Uterus (tissue), 4 donors: ENCODE measurements at places on chromosomes 7 and 10. TPM values are rescaled to one million over a fixed set of nuclear protein-coding genes. Genes with fewer than 3 reads are reported as not detected.
A peak's percentile ranks its signal among the peaks of the same experiment; 100 is the strongest.

The ASZ1 gene
- total RNA-seq: not detected

DNA sequence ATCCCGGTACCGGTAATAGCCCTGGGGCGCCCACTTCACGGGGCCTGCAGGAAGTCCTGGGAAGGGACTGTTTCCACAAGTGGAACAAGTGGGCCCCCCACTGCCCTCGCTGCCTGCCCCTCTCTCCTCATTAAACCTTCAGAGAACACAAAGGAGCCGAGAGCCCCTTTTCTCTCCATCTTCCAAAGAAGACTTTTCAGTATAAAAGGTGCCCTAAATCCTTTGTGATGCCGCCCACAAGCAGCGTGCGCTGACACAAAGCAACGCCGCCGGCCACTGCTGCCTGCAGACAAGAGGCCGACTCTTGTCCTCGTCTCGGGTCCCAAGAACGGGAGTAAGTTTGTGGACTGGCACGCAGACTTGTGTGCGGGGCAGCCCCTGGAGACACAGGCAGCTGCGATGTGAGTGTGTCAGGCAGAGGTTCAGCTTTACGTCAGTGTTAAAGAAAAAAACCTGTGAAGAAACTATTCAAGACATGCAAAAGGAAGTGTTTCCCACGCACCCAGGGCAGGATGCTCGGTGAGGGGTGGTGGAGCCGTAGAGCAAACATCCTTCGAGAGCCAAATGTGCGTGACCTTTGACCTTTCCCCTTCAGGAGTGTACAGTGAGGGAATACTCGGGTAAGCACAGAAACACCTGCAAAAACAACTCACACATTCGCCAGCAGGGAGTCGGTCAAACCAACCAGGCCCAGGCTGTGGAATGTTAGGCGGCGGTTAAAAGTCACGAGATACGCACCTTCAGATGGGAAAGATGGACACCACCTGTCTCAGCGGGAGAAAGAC lies 118.2 kb downstream of the VIPR2 start:
- DNase-seq: peak; percentile 18

GRCh38 chr7:80552031-80552694 lies 40.3 kb upstream of the GNAT3 start:
- no peak for DNase-seq

DNA sequence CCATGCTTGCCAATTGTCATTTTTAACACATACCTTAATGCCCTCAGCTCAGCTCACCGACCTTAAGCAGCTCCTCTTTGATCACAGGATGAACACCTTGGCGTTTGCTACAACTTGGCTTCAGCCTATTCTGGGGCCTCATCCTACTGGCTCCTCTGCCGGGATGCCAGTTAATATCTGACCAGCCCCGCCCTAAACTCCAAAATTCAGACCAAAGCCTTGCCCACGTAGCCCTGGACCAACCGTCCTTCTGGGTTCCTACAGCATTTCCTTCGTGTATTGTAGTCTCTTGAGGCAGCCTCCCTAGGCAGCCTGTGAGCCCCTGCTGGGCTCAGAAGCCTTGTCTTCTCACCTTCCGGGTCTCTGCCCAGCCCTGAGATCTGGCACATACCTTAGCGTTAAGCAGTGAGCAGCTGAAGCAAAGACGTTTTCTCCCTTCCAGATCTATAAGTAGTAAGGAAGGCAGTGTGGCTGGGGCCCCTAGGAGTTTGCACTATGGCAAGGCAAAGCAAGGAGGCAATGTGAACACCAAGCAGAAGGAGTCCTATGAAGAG lies 836 bp downstream of the ENO4 start:
- DNase-seq: no peak

The SFMBT2 gene
- total RNA-seq: 16.0 TPM

- DNase-seq: peak; percentile 40
Observed at GRCh38 chr10:29619241-29619669, 15.5 kb downstream of the SVIL start.

DNA sequence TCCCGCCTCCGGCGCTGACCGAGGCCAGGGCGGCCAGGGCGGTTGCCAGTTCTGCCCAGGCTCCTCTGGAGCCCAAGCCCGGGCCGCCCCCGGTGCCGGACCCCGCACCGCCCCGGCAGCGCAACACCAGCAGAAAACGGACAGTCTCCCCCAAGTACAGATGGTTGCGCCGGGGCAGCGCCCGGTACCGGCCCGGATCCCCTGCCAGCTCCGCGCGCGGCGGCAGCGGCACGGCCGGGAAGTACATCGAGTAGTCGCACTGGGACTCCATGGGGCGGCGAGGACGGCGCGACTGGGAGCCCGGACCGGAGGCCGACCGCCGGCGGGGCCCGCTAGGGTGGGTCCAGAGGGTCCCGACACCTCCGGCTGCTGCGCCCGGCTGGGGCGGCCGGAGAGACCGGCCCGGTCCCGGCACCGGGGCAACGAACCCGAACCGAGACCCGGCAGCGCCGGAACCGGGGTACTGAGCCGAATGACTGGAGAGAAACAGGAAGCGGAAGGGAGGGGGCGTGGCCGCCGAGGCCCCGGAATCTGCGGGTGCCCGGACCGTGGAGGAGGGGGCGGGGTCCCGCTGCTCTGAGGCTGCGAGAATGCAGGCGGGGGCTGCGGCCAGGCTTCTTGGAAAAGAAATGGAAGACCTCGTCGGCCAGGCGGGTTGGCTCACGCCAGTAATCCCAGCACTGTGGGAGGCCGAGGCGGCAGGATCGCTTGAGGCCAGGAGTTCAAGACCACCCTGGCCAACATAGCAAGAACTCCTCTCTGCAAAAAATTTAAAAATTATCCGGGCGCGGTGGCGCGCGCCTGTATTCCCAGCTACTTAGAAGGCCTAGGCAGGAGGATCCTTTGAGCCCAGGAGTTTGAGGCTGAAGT lies at the start of gene TRAPPC14:
Gene TRAPPC14, minus strand, starts transcription at position 495 of the 870 bp plus-strand sequence. Its CDS starts 224 bp downstream, at position 271.
- DNase-seq: peak; percentile 97

The SEMA3C gene
- 34.8 TPM for total RNA-seq

The CAMK1D gene
- total RNA-seq: 3.5 TPM

The OR2A12 gene
- total RNA-seq: not detected

DNA sequence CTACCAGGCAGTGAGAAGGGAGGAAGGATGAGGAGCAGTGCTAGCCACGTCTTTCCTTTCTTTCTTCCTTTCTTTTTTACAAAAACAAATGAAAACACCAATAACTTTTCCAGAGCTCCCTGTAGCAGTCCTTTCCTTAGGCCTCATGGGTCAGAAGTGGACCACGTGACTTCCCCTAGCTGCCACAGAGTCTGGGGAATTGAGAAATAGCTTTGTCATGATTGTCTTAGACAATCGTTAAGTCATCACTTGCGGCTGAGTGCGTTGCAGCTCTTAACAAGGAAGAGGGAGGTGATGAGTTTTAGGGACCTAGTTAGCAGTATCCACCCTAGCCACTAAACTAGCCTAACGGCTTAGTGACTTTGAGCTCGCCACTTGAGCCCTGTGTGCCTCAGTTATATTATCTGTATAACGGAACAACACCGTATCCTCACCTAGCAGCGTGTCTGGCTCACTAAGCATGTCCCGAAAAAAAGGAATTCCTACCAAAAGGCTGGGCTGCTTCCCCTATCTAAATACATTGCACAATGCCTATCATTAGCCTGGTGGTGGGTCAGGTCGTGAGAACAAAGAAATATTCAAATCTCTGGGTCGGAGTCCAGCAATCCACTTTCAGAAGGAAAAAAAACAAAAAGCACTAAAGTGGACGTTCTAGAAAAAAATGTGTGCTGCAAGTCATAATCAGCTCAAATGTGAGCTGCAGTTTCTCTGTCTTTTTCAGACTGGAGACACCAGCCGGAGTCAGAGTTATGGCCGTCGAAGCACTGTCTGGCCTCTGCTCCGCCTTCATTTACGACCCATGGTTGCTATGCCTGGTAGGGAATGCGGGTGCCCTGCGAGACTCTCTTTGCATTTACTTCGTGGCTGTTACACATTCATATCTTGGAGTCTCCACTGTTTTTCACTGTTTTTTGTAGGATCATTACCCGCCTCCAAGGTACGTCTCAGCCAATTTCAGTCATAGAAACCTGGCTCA lies 338.5 kb upstream of the FOXK1 start:
- no peak for DNase-seq

DNA sequence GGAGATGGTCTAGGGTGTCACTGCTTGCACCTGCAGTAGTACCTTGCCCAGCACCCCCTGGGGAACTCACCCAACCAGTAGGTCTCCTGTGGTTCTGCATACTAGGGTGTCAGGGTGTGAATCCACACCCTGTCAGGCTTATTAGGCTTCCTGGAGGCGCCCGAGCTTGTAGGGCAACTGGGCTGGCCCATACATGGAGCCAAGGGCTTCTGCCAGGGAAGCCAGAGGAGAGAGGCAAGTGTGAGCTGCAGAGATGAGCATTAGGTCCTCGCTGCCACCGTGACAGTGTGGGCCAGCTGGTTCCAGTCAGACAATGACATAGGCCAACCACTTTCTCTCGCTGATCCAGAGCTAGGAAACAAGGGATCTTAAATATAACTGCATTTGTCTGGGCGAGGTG lies 11.2 kb downstream of the MXI1 start:
- no peak for DNase-seq

DNA sequence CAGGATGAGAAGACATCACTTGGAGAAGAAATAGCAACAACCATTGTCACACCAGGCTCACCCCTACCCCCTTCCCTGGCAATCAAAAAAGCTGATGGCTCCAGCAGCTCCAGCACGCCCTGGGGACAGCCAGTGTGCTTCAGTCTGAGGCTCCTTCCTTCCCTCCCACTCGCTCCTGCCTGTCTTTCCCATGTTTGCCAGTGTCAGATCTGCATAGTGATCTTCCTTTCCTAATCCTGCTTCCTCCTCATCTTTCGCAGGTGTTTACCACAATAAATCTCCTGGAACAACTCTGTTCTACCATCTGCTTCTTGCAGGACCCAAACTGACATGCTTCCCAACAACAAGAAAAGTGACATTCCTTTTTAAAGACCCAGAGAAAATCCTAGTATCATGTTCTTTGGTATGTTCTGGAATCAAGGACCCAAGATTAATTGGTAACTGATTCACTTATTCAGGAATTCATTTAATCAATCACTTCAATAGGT lies 57.1 kb downstream of the STEAP1B start:
- no peak for DNase-seq

DNA sequence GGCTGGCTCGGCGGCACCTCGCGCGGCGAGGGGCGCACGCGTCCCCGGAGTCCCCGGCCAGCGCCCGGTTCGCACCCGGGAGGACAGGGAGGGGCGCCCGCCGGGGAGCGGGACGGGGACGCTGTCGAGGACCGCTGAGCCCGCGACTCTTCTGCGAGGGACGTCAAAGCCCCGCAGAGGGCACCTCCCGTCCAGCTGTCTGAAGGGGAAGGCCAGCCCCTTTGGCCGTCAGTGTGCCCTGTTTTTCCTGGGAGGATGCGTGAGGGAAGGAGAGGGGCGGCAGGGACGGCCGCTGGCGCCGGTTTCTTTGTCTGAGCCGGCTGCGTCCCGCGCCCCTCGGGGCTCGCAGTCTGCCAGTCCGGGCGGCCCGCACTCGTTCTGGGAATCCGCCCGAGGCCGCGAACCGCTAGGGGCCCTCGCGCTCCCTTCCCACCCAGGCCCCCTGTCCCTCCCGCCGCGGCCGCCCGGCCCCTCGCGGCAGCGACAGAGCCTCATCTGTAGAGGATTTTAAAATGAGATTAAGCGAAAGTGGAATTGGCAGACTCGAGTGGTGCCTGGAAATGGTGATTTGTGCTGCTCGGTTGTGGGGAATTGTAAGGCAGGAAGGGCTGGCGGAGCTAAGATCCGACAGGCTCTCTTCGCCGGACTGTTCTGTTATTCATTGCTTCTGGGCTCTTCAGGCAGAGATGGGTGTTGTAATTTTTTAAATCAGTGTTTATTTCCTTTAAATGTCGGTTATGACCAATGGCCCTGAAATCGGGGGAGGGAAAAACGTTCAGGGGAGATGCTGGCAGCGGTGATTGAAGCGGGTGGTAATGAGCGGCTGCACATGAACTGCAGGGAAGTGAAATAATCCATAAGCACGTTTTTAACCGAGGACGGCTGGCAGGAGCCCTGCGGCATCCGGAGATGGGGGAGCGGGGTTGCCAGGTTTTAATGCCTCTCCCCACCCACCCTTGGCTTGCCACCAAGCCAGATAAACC lies 618 bp upstream of the RELN start:
- DNase-seq: no peak

The CELF2 gene
- 12.8 TPM for total RNA-seq

The NEUROD6 gene
- total RNA-seq: not detected

- no peak for DNase-seq
Observed at GRCh38 chr7:139708541-139708940, 69.3 kb downstream of the HIPK2 start.

The ABCC2 gene
- total RNA-seq: 3.0 TPM

The MBLAC1 gene
- total RNA-seq: 1.3 TPM

The PLPP4 gene
- not detected for total RNA-seq

The TRIM50 gene
- 0.21 TPM for total RNA-seq

DNA sequence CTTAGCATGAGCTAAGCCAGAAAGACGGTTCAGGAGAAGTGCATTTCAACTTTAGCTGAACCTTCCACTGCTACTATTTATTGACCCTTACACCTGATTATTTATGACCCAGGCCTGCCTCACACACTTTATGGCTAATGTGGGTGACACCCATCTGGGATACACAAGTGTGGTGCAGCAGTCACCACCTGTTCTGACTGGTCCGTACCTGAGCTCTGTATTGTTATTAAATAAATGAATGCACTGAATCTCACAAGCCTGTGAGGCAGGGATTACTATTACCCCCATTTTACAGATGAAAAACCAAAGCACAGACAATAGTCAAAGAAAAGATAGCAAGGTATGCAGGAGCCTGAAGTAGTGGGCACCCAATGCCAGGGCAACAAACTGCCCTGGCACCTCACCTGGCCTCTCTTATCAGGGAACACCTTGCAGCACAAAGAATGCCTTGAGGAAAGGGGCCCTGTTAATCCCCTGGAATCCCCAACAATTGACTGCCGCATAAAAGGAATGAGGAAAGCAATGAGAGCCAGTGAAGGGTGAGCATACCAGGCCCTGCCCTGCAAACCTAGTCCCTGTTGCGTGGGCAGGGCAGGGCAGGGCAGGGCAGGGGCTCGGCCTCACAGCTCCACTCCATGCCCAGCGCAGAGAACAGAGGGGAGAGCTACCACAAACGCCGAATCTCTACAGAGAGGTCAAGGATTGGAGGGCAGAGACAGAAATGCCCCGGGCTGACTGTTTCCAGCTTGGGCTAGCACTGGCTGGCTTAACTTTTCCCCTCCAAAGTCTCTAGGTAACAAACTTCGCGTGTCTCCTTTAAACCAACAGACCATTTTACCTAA lies 1.3 kb downstream of the ANXA11 start:
- no peak for DNase-seq

DNA sequence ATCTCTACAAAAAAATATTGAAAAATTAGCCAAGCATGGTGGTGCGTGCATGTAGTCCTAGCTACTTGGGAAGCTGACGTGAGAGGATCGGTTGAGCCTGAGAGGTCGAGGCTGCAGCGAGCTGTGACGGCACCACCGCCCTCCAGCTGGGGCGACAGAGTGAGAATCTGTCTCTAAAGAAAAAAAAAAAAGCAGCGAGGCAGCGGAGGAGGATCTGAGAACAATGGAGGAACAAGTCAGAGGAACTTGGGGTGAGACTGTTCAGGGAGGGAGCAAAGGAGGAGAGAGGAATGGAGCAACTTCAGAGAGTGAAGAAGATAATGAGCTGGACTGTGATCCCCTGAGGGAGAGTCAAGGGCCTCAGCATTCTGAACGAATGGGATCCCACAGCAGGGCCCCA lies 85.4 kb downstream of the MKX start:
- no peak for DNase-seq
